CD4-positive, alpha-beta T cell treated with Interleukin-2 at 100 ng/mL for 4 hours (primary cell): ENCODE measurements at places on chromosomes 5 and 9.

DNA sequence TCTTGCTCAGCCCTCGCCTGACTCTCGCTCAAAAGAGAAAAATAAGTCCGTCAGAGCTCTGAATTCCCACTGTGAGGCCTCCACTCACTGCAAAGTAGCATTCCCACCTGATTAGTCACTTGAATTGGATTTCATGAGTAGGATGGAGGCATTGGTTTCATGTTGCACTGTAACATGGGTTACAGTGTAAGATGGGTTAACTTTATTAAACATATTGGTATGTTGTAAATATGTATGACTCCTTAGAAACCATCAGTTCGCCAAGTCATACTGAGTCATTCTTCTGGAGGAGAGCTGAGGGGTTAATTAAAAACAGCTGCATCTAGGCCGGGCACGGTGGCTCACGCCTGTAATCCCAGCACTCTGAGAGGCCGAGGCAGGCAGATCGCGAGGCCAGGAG is 93.8 kb upstream of the BNC2 start:
- DNase-seq: no peak

- no peak for DNase-seq
Observed at GRCh38 chr5:64794053-64794770, 25.5 kb downstream of the CWC27 start.

GRCh38 chr9:27053369-27054022 is 48.0 kb upstream of the LRRC19 start:
- DNase-seq: no peak

GRCh38 chr5:90983148-90983547 is 400.0 kb downstream of the ARRDC3 start:
- DNase-seq: no peak

- no peak for DNase-seq
Observed at GRCh38 chr5:100598446-100598845, 63.3 kb downstream of the FAM174A start.
